H7 (cell line): ENCODE measurements at places on chromosomes 7 and 10.

DNA sequence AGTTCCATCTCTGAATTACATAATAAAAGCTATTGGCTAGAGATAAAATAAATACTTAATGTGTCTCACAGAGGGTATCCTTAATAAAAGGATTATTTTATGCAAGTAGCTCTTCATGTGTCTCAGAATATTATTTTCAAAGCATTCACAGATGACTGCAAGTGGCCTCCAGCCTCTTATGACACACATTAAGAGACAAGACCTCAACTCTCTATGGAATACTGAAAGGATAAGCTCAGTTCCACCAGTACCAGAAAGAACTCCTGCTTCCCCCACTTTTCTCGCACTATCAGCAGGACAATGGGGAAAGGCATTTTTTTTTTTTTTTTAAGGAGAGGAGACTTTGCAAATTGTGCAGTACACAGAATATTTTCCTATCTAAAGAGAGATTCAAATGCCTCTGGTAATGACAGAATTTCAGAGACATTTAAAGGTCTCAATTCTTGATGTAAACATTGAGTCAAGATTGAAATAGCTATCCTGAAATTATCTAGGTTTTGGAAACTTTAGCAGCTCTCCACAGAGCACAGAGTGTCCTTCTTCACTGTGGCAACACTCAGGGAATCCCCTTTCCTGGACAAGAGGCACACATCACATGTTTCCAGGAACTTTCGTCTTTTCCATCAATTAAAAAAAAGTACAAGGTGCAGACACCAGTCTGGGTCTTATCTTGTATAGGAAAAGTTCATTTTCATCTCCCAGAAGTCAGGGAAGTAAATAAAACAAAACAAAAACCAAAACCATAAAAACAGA is 122.0 kb upstream of the ANK3 start:
- DNase-seq = no peak

- no peak for DNase-seq
These were observed 8.8 kb upstream of the CNPY1 start for GRCh38 chr7:155555116-155555695.

DNA sequence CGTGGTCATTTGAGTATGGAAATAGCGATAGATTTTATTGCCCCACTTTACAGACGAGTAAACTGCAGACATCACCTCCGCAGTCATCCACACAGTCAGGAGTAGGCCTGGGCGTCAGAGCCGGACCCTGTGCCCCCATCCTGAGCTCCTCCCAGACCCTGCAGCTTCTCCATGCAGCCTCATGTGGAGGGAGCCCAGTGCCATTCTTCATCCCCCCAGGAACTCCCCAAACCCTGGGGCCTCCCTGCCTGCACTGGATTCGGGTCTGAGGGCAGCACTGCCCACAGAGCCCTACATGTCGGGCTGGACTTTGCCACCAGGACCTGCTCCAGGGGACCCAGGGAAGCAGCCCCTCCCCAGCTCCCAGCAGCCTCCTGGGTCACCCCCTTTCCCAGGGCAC is 100.8 kb downstream of the MKI67 start:
- DNase-seq = no peak

DNA sequence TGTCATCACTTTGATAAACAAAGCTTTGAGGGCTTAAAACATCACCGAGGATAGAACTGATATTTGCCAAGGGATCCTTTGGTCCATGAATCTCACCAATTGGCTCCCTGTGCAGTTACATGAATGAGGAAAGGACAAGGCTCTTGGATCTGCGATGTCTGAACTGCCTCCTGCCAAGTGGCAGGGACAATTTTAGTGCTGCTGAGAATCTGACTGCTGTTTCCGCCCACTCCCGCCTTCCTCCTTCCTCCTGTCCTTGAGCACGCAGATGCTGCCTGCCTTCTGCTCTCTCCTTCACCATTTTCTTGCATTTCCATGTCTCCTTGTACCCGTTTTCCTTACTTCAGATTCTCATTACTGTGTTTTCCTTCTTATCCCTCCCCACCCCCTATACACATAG is 26.8 kb upstream of the ITPRID1 start:
- no peak for DNase-seq

DNA sequence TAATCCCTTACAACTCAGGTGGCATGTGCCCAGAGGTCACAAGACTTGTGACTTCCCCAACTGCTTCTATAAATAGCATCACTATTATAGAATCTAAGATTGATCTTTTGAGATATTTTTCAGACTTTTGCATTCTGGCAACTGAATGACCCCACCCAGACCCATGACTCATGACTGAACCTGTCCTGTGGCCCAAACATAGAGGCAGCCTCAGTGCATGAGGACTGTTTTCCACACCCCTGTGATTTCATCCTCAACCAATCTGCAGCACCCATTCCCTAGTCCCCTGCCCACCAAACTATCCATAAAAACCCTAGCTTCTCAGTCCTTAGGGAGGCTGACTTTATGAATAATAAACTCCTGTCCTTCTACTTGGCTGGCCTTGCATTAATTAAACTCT is 84.5 kb downstream of the MICU1 start:
- no peak for DNase-seq

DNA sequence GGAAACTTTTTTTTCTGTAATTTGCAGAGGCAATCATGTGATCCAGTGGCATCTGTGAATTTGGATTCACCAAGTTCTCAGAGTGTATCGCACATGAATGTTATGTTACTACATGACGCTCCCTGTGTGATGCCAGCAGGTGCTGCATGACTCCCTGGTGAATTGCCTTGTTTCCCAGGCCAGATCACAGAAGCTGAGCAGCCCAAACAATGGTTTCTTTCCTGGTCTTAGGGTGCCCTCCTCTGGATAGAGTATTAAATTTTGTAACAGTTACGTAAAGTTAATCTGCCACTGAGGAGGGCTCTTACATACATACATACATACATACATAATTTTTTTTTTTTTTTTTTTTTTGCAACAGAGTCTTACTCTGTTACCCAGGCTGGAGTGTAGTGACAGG is 3.6 kb downstream of the ZSCAN21 start:
- peak; percentile 78 for DNase-seq

DNA sequence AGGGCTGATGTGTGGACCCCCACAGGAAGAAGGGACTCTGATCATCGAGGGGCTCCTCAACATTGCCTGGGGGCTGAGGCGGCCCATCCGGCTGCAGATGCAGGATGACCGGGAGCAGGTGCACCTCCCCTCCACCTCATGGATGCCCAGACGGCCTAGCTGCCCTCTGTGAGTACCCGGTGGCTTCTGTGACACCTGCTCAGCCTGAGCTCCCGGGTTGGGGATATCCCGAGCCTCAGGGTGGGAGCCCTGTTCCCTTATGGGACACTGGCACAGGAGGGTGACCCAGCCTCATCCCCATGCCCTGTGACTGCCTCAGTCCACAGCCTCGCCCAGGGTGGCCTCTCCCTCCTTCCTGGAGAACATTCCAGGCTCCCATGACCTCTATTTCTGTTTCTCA is 3.9 kb upstream of the DEPP1 start:
- DNase-seq = no peak

GRCh38 chr10:5573968-5574641 is 49.3 kb downstream of the CALML3 start:
- DNase-seq = no peak

DNA sequence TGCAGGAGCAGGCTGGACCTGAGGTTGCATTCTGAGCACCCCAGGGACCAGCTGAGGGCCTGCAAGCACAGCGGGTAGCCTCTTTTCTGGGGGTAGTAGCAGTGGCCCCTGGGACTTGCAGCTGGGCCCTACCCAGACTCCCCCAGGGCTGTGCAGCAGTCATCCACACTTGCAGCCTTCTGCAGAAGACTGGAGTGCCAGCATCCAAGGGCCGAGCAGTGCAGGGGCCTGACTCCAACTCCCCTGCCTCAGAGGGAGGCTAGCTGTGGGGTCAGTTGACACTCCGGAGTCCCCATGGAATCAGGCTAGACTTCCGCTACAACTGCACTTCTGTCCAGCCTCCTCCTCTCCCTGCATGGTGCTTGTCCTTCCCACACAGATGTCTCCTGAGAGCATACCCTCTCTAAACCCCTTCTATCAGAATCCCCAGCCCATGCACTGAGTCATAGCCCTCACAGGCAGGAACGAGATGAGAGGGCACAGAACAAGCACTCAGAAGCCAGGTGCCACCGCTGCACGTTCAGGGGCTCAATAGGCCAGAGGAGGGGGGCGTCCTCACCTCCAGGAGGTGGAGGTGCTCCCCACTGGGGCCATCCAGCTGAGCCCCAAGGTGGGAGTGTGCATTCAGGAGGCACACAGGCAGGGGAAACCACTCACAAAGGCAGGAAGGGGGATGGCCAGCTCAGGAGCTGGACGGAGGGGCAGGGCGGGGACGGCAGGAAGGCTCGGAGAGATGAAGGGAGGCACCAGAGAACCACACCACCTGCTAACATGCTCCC is 7.5 kb downstream of the RASGEF1A start:
- DNase-seq = peak; percentile 54
